ENCODE measurements at places on chromosomes 7 and 10.

DNA sequence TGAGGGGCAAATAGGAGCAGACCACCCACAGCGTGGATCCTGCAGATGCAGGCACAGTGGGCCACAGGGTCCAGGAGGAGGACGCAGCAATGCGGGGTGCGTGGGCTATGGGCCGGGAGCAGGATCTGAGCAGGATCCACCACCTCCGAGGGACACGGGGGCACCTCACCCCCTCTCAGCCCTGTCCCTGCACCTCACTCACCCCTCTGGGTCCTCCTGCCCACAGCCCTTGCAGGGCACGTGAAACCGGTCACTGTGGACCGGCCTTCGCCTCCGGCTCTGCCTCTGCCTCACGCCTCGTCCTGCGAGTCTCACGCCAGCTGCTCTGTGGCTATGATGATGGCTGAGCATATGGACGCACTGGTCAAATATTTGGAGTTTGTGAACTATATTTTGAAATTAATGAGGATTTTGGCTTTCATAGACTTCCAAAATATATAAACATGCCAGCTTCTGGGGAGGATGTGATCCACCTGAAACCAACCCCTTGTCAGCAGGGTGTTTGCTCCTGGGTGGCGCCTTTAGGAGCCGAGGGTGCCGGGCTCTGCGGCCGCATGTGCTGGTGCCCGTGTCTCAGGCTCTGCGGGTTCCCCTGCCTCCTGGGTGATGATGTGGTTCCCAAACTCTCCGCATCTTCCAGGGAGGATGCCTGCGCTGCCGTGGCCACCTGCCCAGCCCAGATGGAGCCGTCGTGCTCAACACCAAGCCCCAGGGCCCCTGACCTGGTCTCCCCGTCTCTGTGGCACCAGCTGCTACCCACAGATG lies 11.3 kb upstream of the ADGRA1 start:
- DNase-seq: no peak

DNA sequence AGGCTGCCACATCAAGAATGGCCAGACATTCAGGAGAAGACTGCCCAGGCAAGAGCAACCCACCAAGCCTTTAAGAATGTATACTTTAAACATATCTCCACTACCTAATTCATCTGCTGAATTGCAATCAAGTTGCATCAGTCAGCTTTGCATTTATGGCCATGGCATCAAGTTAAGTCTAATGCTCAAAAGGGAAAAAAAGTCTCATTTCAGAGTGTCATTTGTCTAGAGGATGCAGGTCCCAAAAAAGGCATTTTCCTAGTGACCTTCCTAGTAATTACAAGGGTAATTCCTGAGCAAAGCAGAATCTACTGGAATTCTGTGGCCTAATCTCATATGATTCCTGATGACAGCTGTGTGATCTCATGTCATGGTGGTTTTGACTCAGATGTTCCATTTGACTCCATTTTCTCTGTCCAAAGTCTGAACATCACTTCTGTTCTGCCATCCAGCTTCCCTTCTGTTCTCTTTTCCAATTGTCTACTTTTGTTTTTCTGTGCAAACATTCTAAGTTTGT lies 7.3 kb upstream of the CABCOCO1 start:
- DNase-seq: no peak

DNA sequence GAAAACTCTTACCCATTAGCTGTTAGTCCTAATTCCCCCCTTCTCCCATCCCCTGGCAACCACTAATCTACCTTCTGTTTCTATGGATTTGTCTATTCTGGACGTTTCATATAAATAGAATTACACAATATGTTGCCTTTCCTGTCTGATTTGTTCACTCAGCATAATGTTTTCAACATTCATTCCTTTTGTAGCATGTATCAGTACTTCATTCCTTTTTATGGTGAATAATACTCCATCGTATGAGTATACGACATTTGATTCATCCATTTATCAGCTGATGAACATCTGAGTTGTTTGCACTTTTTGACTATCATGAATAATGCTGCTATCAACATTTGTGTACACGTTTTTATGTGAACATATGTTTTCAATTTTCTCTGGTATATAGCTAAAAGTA lies 4.4 kb upstream of the FRAT1 start:
- DNase-seq: no peak

GRCh38 chr7:6057316-6058129 lies 26.3 kb downstream of the ANKRD61 start:
- no peak for DNase-seq

DNA sequence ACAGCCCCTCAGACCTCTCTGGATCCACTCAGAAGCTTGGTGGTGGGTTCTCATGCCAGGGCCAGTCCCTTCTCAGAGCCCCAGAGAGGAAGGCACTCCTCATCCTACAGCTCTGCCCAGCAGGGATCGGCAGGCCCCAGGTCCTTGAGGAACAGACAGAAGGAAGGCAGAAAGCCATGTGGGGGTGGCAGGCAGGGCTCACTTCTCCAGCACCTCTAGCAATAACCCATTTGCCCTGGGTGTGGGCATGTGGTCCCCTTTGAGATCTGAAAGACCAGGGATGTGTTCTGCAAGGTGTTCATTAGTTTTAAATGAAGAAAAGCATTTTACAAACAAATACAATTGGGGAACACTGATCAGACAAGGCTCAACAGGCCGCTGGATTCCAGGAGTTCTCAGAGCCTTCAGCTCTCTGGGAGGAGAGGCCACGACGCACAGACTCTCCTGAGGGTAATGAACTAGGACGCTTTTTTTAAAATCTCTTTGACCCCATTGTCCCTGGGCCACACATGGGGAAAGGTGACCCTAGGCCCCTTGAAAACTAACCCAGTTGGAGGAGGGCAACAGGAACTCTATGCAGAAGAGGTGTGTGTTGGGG lies 40.6 kb downstream of the LDB3 start:
- DNase-seq: no peak

- DNase-seq: no peak
Observed at GRCh38 chr10:119348106-119348505, 140.7 kb downstream of the GRK5 start.

DNA sequence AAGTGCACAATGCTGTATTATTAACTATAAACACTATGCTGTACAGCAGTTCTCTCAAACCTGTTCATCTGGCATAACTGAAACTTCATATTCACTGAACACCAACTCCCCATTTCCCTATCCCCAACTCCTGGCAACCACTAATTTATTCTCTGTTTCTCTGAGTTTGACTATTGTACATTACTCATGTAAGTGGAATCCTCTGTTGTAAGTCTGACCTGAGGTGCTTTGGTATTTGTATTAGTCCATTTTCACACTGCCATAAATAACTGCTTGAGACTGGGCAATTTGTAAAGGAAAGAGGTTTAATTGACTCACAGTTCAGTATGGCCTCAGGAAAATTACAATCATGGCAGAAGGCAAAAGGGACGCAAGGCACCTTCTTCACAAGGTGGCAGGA lies 266.3 kb downstream of the PPP1R3A start:
- no peak for DNase-seq

GRCh38 chr7:139534966-139535651 lies 11.6 kb downstream of the CLEC2L start:
- no peak for DNase-seq

DNA sequence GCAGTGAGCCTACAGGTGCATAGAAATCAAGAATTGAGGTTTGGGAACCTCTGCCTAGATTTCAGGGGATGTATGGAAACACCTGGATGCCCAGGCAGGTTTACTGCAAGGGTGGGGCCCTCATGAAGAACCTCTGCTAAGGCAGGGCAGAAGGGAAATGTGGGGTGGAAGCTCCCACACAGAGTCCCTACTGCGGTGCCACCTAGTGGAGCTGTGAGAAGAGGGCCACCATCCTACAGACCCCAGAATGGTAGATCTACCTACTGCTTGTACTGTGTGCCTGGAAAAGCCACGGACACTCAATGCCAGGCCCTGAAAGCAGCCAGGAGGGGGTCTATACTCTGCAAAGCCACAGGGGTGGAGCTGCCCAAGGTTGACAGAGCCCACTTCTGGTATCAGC lies 533.5 kb downstream of the GPAM start:
- no peak for DNase-seq

DNA sequence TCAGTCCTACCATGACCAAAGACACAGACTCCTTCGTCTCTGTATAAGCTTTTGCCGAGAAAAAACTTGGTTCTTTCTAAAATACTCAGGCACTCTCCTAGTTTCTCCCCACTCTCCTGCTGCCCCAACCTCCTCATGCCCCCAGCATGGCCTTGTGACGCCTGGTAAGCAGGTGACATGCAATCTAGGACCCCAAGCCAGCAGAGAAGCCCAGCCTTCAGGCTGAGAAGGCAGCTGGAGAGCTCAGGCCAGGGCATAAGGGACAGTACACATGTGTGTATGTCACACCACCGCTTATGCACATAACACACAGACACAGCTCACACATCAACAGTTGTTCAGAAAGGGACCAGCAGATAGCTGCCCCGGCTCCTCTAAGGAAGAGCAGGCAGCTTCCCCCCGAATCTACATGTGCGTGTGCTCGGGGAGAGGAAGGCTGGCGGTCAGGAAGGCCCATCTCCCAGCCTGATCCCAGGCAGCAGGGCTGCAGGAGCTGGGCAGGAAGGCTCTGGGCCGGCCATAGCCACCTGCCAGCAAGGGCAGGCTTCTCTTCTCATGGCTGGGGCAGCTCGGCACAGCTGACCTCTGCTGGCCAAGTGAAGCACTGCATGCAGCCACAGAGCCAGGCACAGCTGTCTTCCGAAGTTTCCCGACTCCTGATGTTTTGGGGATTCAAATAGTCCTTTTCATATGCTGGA lies 8.5 kb downstream of the DDX56 start:
- DNase-seq: peak; percentile 69

DNA sequence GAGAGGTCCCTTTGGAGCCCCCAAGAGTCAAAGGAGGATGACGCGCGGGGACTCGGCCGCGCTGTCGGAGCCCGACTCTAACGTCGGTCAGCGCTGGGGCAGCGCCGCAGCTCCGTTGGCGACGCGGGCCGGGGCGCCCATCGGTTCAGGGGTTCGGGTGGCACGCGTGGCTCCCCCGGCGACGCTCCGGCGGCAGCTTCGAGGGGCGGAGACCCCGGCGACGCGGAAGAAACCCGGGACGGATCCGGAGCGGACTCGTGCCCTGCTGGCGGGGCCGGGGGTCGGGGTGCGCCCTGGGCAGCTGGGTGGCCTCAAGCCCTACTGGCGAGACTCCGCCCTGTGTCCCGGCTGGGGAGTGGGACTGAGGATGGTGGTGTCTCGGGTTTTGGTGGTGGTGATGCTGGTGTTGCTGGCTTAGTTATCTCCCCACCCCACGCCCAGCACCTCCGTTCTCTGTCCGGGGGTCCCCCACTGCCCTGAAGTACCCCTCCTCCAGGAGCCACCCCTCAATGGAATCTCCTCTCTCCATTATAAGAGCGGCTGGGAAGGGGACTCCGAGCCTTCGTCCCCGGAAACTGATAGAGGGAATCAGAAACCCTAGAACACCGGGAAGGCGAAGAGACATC lies at the start of gene NAT16:
Gene NAT16, minus strand, starts transcription at position 164 of the 626 bp plus-strand sequence. CDS start 5,486 bp downstream, outside the sequence.
- no peak for DNase-seq

DNA sequence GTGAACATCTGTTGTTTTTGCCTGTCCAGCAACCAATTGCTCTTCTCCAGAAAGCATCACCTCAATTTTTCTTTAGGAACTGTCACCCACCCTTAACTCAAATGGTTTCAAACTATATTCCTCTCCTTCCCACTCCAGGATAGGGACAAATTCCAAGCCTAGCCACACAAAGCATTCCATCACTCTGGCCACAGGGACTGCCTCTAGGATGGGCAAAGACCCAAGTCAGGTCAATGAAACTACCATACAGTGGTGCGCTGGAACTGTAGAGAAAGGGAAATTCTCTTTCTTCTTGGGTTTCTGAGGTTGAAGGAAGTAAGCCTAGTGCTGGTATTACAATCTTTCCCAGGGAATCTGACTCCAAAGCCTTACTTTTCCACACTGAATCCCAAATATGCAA lies 3.6 kb downstream of the MICU1 start:
- no peak for DNase-seq

DNA sequence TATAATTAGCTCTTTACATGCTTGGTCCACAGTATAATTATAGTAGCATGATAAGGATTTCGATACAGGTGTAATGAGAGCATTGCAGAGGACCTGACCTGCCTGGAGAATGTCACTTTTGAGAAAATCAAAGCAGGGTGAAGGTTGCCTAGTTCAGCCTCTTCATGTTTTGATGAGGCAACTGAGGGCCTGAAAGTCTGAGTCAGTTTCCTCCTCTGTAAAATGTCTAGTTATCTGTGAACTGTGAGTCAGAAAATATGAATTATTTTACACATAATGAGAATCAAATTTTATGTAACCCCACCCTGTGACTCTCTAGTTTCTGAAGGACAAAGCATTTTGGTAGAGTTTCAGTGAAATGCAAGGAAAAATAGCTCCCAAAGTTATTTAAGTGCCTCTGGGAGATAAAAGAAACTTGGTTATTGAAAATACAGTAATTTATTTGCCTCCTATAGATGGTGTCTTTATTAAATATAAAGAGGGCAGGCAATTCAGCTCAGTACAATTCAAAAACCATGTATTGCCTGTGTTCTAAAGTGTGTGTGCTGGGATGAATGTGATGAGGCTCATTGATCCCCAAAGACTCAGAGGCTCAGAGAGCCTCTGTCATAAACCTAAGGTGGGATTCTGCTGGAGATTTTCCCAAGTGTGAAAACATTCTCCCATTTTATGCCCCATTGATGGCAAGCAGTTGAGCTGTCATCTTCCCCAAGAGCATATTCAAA lies 37.3 kb upstream of the SAMD9L start:
- DNase-seq: no peak

- DNase-seq: no peak
Observed at GRCh38 chr7:140605337-140605736, 35.3 kb downstream of the DENND2A start.

- no peak for DNase-seq
Observed at GRCh38 chr10:68697106-68697505, 23.9 kb upstream of the CCAR1 start.

DNA sequence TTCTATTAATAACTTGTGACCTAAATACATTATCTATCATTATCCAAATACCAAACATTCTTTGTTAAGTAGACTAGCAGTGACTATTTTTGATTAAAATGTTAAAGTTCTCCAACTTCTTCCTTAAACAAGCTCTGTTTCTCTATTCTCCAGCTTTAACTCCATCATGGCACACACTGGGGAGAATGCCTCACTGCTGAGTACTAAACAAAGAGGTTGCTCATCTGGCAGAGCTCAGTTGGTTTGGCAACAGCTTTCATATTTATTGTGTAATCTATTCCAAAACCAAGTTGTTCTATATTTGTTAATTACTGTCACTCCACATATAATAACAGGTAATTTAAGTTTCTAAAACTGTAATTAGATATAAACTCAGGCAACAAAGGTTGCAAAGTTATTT lies 89.6 kb downstream of the USP6NL start:
- DNase-seq: no peak

DNA sequence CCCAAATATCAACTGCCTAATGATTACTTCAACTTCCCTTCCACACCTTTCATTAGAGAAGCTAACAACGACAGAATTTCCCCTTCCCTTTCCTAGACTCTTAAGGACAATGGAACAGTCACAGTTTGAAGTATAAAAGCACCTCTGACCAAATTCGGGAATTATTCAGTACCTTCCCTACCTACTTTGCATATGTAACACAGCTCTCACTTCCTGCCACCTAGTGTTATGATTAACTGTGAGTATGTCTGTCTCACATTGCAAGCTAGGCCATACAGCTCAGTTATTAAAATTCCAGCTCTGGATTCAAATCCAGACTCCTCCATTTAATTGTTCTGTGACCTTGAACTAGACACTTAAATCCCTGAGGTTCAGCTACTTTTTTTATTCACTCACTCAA lies 44.8 kb upstream of the HPSE2 start:
- no peak for DNase-seq
